ENCODE measurements at places on chromosomes 3 and 15. TPM values are rescaled to one million over a fixed set of nuclear protein-coding genes. Genes with fewer than 3 reads are reported as not detected.

OIP5 gene
- total RNA-seq = 0.94 TPM

SERPINI1 gene
- total RNA-seq = 9.5 TPM

RTP3 gene
- total RNA-seq = not detected

DNA sequence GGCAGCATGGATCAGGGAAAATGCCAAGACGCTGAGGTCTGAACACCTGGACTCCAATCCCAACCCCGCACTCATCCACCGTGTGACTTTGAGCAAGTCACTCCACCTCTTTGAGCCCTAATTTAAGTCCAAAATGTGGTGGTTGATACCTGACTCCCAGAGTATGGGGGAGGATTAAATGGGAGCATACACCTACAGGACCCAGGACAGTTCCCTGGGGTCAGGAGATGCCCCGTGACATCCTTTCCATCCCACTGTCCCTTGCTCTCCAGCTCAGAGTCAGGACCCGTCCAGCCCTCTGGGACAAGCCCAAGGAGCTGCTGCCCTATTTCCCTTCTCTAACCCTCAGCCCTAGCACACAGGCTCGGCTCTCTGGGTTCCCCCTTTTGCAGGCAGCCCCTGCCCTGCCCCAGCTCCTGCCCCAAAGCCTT is 276.4 kb downstream of the XXYLT1 start:
- no peak for DNase-seq

DNA sequence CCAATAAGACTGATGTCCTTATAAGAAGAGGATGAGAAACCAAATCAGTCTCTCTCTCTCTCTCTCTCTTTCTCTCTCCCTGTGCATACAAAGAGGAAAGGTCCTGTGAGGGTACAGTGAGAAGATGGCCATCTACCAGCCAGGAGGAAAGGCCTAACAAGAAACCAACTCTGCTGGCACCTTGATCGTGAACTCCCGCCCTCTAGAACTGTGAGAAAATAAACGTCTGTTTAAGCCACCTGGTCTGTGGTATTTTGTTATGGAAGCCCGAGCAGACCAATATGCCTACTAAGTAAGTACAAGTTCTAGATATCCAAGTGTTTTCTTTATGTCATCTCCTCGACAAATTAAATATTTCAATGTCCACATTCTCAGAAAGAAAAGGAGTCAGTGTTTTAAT is 44.9 kb upstream of the TMC3 start:
- no peak for DNase-seq

DNA sequence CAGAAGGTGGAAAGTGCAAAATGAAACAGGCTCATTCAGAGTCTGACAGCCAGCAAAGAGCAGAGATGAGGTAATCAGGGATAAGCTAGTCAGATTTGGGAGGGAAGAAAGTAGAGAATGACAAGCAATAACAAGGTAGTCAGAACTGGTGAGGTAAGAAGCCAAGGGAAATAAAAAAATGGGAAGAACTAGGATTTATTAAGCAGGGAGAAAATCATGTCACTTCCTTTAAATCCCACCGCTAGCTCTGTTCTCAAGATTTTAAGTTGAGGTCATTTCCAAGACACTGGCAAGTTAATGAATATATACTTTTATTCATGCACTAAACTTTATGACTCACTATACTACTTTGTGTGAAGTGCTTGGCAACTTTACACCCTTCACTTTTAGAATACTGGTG is 1106.8 kb downstream of the IGSF11 start:
- no peak for DNase-seq

DNA sequence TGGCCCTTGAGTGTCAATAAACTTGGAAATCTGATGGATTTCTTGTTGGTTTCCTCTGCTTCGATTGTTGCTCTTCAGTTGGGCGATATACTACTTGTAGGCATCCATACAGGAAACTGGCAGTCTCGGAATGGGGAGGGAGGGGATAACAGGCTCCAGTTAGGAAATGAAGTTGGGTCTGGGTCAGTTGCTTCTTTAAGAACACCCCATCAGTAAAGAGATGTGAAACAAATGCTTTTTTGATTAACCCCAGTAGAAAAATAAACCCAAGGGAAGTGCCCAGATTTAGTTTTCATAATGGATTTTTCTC is 681 bp downstream of the CHMP2B start:
- no peak for DNase-seq

- DNase-seq = peak; percentile 1
Observed at GRCh38 chr15:98286831-98287230, 326.3 kb downstream of the ARRDC4 start.

DNA sequence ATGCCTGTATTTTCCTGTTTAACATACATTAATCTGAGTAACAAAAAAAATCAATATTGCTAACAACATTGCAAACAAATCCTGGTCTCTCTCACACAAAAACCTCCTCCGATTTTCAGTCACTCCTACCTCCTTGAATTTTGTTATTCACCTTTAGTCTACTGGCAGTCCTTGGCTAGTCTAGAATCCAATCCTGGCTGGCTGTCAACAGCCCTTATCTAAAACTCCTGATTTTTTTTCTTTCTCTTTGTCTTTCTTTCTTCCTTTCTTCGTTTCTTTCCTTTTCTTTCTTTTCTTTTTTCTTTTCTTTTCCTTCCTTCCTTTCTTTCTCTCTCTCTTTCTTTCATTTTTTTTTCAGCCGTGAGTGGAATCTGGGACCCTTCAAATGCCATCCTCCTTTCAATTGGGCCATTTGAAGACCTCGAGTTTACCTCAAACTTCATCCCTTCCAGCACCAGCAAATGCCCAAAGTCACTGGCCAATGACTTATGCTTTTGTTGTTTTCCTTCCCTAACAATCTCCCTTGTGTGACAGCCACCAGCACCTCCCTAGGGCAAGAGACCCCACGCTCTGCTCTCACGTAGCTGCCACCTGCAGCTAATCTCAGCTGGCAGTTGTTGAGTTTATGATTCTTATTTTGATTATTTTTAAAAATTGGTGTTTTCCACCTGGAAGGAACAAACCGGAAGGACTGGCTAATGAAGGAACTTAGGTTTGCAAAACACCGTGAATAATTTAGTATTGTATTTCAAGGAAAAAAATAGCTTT is 6.8 kb upstream of the ONECUT1 start:
- DNase-seq = no peak

DNA sequence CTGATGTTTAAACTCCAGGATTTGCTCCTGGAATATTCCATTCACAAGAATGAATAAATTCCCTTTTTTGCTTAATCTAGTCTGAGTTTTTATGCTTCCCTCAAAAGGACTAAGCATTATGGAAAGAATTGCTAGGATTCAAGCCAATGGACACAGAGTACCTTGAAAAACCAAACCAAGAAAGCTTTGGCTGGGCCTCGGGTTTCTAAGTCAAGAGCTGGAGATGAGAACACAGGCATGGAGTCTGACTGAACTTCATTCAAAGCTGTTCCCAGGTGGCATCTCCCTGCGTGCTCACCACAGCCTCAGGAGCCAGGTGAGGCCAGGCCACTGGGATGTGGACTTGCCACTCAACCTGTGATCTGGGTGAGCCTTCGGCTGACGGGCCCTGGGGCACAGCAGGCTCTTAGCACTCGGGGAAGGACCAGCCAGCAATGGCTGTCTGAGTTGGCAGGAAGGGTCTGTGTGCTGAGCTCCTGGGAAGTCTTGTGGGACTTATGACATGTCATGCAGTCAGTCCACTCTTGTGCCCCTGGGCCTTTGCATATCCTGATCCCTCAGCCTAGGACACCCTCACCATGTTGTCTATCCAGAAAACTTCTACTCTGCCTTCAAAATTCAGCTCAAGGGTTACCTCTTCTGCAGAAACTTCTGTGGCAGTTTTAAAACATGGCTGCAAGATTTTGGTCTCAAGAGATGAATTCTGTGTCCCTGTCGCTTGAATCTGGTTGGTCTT is 21.8 kb downstream of the CRABP1 start:
- DNase-seq = no peak

GRCh38 chr3:193168931-193169330 is 72.1 kb upstream of the PLAAT1 start:
- no peak for DNase-seq

DNA sequence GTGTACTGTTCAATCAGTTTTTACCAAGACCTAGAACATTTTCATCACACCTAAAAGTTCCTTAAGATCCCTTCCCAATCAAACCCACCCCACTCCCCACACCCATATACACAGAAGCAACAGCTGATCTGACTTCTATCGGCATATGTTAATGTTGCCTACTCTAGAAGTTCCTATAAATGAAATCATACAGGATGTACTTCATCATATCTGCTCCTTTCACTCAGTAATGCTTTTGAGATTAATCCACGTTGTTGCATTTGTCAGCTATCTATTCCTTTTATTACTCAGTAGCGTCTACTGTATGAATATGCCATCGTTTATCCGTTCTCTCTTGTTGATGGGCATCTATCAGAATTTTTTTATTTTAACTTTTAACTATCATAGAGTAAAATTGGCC is 14.3 kb upstream of the FILIP1L start:
- DNase-seq = no peak

- DNase-seq = no peak
Observed at GRCh38 chr3:182671942-182672341, 121.4 kb upstream of the ATP11B start.

All from kidney (tissue), 22 donors.